ENCODE measurements at places on chromosomes 2 and 18. TPM values are rescaled to one million over a fixed set of nuclear protein-coding genes. Genes with fewer than 3 reads are reported as not detected.

DNA sequence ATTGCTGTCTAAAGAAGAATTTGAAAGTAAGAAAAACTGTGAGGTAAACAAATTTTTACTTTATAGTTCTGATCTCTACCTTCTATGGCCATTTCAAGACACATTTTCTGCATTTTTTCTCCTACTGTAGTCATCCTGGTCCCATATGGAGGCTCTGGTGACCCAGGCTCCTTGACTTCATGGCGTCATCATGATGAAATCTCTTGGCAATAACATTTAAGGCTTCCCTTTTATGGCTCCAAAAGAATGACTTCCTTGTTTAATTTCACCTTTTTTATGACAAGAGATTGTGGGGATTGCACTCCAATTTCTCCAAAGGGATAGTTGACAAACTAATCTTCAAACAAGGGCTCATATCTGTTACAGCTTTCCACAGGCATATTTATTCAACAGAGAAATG lies 143.0 kb upstream of the SCN7A start:
- no peak for DNase-seq

DNA sequence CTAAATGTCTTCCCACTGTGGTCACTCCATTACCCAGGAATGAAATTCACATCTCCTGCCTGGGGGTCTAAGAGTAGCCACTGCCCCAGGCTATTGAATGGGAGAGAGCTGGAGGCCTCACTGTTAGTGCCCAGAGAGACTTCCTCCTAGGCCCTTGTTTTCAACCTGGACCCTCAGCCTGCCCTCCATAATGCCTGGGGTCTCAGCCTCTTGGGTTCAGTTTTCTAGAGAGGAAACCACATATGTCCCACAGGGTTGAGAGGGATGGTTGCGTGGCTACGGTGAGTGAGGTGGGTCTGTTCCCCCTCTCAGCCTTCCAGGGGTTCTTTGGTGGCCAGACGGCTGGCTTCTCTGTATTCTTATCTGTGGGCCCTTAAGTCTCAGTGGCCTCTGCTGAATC lies 43.4 kb downstream of the SPATS2L start:
- DNase-seq, result no peak

Gene SLC23A3
- total RNA-seq, result not detected

Gene C2orf74
- 1.2 TPM for total RNA-seq

Gene NDC80
- total RNA-seq, result 46.7 TPM

GRCh38 chr2:43106559-43107527 lies 119.6 kb downstream of the ZFP36L2 start:
- no peak for DNase-seq

Gene PUS10
- 7.1 TPM for total RNA-seq

DNA sequence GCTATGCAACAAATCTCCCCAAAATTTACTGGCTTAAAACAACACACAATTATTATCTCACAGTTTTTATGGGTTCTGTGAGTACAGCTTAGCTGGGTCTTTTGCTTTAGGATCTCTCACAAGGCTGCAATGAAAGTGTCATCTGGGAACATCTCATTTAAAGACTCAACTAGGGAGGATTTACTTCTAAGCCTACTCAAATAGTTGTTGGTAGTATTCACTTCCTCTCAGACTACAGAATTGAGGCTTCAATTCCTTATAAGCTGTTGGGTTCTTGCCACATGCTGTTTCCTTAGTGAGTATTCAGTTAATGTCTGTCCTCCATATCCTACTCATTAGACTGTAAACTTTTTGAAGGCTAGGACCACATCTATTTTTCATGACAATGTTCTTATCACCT lies 72.3 kb downstream of the MDH1 start:
- DNase-seq, result no peak

DNA sequence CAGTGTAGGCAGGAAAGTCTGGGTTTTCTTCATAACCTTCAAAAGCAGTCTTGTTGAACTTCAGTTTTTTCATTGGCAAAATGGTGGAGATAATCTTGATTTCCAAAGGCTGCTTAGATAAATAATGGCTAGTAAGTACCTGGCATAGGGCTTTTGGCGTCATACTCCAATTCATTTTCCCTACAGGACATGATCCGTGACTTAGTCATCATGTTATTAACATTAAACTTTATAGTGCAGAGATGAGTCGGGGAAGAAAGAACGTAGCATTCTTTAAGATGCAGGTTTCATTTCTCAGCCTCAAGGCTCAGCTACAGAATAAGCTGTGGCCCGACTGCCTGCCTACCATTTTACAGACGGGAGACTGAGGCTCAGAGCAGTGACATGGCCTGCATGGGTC lies 64.0 kb downstream of the RALBP1 start:
- DNase-seq, result no peak

GRCh38 chr2:191115391-191115790 lies 35.4 kb downstream of the STAT4 start:
- DNase-seq, result no peak

Gene CWC22
- total RNA-seq, result 13.2 TPM

Gene POTEJ
- total RNA-seq, result not detected

DNA sequence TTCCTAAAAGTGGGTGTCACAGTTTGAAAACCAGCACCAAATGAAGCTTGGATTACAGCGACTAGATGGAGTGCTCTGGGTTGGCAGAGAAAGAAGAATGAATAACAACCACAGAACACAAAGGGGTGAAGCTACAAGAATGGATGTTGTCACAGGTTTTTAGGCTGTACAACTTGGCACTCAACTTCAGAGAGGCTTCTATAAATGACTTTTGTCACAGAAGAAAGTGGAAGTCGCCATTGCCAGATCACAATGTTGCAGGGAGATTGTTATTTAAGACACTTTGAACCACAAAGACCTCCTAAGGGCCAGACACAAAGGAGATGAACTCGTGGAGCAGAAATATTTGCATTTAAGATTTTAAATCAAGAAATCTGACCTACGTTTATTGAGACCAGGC lies 354.2 kb downstream of the CDH7 start:
- DNase-seq, result no peak

Gene OSR1
- total RNA-seq, result 0.07 TPM

DNA sequence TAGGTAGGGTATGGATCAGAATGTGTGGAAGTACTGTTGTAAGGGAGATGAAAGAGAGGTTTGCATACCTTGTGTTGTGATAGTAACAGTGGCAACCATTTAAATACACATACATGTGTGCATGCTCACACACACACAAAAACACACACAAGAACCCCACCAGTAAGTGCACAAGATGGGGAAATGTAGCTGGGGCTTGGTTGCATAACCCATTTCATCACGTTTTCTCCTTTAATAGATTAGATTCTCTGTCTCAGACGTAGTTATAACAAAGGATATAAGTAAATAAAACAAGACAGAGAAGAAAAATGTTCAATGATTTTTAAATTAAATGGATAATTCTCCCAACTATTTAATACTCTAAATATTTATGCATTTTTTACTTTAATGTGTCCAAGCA lies 13.4 kb downstream of the ARHGAP15 start:
- DNase-seq, result no peak

DNA sequence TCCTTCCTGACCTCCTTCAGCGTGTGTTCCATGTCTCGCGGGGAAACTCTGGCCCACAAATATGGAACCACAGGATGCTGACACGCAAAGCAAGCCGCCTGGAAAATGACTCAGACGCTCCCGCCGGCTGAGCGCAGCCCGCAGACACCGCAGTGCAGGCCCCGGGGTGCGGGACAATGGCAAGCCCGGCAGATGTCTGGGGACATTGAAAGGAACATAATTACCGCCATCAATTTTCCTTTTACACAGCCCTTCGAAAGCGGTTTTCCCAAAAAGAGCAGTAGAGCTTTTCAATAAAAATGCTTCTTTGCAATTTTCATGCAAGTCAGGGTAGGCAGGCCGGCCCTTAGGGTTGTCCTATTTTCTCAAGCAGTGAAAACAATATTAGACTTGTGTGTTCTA lies 159.2 kb upstream of the SH3BP4 start:
- peak; percentile 13 for DNase-seq

DNA sequence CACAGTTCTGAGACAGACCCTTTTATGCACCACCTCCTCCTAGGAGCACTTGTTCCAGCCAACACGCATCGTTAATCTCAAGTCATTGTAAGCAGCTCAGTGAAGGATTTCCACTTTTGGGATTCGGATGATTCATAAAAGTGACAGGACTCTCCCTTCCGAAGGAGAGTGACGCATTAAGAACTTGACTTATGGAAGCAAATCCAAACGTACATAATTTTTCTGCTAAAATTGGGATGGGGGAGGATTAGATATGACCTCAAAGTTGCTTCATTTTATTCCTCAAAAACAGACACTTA lies 165.7 kb downstream of the TWIST2 start:
- DNase-seq, result no peak

Gene SRD5A2
- not detected for total RNA-seq

Gene SKOR2
- total RNA-seq, result not detected

GRCh38 chr18:3424280-3424890 lies 25.6 kb upstream of the TGIF1 start:
- DNase-seq, result no peak

GRCh38 chr2:161113693-161114575 lies 46.3 kb upstream of the TANK start:
- no peak for DNase-seq

Gene PER2
- total RNA-seq, result 4.3 TPM

Measured in G401 (cell line).